ENCODE measurements at places on chromosomes 7 and 10. TPM values are rescaled to one million over a fixed set of nuclear protein-coding genes. Genes with fewer than 3 reads are reported as not detected.

Gene GAD2
- not detected for total RNA-seq

DNA sequence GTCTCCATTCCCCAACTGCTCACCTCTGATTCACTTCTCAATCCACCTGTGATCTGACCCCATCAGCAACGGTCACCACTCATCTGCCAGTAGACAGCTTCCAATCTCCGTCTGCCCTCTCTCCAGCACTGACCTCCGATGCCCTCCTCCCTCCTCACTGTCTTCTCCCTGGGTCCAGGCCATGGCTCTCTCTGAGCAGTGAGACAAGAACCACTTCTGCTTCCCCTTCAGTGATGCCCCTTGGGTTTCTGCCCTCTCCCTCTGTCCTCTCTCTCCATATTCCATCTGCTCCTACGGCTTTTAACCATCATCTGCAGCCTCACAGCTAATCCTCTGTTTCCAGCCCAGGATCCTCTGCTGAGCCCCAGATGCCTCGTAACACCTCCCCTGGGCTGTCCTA is 55.5 kb upstream of the OPALIN start:
- DNase-seq: no peak

- DNase-seq: no peak
Measured at GRCh38 chr7:84022009-84022408, 172.6 kb downstream of the SEMA3A start.

DNA sequence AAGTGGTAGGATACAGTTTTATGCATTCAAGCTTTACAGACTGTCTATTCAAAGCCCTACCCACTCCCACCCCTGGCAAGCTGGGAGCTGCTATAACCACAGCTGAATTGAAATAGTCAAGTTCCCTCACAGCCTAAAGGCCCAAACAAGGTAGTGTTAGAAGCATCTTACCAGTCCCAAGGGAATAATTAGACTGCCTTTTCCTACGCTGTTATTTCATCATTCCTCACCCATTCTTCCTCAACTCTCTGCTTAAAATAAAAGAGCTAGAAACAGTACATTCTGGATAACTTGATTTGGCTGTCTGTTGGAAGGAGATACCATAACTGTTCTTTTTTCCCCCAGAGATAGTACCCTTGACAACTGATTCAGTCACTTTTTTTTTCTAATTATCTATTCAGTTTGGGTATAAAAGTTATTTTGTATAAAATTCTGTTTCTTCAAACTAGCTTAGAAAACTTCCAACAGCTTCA is 54.0 kb downstream of the RAPGEF5 start:
- no peak for DNase-seq

DNA sequence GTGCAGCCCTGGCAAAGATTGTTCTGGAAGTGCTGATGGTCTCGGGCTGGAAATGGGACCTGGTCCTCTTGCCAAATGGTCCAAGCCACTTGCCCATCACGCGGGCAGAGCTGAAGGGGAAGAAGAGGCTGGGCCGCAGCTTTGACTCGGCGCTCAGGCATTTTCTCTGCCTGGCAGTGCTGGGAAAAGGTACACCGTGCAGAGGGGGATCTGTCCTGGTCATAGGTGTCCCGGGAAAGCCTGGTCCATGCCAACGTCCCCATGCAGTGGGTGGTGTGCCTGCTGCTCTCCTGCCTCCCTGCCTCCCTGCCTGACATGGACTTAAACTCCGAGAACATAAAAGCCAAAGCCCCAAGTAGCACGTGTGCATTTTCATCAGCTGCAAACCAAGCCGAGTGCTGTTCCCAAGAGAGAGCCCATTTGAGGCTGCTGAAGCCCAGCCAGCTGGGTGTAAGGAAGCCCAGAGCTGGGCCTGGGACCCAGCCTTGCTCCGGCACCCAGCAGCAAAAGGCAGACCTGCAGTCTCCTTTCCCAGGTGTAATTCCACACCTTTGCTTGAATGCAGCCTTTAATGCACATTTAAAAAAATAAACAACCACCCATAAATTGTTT is 72.7 kb downstream of the TCERG1L start:
- no peak for DNase-seq

DNA sequence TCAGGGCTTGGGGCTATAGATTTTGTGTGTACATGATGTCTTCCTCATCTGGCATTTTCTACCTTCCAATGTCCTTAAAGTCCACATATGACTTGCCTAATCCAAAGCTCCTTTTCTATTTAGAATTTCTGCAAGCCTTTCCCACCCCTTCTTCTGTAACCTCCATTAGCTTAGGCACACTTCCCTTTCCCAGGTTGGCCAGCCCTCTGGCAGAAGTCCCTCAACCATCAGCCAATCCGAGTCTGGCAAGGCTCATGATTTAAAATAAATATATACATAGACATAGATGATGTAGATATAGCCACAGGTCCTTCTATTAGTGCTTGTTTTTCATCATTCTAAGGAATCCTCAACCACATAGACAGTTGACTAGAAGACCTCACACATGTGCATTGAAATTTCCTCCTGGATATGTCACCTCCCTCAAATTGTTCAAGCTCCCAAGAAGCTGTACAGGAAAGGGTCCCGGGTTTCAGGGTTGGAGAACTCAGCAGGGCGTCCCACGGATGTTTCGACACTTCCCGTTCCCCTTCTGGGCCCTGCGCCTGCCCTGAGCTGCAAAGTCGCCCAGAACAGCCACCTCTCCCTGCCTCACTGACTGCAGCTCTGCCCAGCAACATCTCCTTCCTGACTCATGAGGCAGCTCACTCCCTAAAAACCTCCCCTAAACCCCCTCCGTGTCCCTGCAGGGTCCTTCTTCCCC is 20.4 kb upstream of the PIK3AP1 start:
- no peak for DNase-seq

GRCh38 chr7:17690030-17690429 is 250.3 kb downstream of the SNX13 start:
- no peak for DNase-seq
